Cerebellar nuclear complex (tissue), 1 donor: ENCODE measurements at places on chromosomes 6 and 20.

DNA sequence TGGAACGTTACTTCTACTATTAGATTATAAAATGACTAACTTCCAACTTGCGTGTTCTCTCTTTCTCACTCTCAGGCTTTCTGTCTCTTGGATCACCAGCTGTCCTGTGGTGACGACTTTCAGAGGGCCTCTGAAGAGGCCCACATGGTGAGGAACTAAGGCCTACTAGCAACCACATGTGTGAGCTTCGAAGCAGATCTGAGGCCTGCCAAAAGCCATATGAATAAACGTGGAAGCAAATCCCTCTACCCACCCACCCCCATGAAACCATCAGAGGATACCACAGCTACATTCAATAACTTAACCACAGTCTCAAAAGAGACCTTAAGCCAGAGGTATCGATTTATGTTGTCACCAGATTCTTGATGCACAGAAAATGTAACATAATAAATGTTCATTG is 13.5 kb upstream of the BMP5 start:
- DNase-seq: no peak

GRCh38 chr6:127732927-127733326 is 156.0 kb downstream of the C6orf58 start:
- DNase-seq: no peak

DNA sequence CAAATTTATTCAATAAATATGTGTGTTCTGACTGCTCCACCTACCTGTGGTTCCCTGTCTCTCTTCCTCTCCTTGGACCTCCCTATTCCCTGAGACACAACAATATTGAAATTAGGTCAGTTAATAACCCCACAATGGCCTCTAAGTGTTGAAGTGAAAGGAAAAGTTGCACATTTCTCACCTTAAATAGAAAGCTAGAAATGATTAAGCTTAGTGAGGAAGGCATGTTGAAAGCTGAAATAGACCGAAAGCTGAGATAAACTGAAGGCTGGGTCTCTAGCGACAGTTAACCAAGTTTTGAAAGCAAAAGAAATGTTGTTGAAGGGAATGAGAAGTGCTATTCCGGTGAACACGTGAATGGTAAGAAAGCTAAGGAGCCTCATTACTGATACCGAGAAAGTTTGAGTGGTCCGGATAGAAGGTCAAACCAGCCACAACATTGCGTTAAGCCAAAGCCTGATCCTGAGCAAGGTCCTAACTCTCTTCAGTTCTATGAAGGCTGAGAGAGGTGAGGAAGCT is 34.1 kb downstream of the UST start:
- no peak for DNase-seq

DNA sequence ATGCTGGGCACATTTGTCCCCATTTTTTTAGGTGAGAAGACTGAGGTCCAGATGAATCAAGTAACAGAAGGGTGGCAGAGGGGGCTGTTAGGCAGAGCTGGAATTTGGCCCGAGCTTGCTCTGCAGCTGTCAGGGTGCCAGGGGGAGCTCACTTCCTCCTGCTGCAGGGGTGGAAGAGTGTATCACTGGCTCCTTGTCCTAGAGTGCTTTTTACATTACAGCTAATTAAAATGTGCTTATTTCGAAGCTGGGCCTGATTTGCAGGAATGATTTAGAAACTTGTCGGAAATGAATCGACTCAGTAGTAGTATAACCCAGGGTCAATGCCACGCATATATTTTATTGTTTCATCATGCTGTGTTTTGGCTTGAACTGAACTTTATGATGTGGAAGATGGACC is 11.1 kb downstream of the TOX2 start:
- no peak for DNase-seq

DNA sequence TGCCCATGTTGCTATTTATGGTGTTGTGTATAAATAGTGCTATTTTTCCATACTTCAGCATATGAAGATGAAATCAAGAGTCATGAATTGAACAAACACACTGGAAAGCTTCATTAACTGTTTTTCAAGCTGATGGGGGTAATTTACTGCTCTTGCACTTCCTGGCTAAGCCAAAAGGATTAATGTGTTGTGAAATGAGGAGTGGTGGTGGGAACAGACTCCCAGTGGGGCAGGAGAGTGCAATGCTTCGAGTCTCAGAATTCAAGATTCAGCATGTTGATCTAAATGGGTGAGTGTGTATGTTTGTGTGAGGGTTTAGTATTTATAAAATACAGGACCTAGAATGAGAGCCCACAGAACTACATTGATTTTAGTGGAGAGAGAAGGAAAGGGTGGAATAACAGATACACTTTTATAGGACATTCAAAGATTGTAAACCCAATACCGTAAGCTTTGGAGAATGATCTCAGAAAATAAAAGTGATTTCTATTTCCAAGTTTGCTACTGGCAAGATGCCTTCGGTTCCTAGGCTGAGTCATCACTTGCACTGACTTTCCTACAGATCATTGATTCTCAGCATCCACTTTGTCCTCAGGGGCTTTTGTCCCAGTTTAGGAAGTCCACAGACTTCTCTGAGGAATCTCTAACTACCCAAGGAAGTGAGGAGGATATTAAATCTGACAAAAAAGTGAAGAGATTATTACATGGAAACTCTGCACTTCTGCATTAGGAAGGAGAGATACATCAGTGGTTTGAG is 303.6 kb downstream of the TRDN start:
- DNase-seq: no peak

- no peak for DNase-seq
Measured at GRCh38 chr6:119196715-119197114, 118.3 kb upstream of the FAM184A start.

DNA sequence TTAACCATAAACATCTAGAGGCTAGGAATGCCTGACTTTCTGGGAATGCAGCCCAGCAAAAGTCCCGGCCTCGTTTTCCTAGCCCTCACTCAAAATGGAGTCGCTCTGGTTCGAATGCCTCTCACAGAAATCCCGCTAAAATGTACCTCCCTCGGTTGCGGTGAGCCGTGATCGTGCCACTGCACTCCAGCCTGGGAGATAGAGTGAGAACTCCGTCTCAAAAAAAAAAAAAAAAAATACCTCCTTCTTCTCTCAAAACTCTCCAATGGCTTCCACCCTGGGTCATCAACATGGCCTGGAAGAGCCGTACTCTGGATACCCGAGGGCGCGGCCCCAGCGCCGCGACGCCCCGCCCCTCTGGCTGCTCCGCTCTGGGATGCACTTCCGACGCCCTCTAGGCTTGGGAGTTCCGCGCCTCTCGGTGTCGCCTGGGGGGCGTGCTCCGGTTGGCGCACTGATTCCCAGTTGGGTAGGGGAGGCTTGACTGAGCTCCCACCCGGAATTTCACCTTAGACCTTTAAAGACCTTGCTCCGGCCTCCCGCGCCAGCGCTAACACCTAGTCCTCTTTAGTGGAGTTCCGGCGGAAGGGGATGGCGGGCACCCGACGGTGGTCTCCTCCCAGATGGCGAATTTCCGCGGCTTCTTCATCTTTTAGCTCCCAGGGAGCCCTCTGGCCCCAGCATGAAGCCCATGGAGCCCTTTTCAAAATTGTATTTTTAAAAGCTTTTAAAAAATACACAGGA is 12.3 kb downstream of the HMGN4 start:
- DNase-seq: no peak

DNA sequence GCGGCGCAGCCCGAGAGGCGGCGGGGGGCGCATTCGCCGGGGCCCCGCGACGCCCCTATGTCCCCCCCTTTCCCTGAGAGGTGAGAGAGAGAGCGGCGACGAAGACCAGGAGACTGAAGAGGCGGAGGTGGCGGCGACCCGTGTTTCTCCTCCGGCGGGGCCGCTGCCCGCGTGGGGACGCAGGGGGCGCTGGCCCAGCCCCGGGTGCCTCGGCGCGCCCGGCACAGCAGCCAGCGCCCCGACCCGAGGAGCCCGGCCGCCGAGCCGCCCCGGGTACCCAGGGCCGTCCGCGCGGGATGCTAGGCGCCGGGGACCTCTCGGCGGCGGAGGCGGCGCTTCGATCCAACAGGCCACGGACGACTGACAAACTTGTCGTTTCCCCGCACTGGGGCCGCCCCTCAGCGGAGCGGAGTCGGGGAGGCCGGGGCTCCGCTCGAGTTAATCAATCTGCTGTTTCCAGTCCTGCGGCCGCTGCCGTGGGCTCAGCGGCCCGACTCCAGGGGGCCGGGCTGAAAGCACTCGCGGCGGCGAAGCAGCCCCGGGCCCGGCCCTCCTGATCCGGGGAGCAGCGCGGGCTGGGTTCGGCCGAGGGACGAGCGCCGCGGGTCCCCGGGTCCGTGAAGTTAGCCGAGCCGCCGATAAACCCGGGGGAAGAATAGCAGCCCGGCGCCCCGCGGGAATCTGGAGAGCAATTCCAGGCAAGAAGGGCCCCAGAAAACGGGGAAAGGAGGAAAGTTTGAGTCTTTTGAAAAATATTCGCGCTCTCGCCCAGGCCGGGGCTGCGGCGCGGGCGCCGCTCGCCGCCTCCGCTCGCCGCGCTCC is 631 bp downstream of the MDGA1 start:
- DNase-seq: no peak

GRCh38 chr6:21856456-21856825 is 262.9 kb downstream of the SOX4 start:
- no peak for DNase-seq

DNA sequence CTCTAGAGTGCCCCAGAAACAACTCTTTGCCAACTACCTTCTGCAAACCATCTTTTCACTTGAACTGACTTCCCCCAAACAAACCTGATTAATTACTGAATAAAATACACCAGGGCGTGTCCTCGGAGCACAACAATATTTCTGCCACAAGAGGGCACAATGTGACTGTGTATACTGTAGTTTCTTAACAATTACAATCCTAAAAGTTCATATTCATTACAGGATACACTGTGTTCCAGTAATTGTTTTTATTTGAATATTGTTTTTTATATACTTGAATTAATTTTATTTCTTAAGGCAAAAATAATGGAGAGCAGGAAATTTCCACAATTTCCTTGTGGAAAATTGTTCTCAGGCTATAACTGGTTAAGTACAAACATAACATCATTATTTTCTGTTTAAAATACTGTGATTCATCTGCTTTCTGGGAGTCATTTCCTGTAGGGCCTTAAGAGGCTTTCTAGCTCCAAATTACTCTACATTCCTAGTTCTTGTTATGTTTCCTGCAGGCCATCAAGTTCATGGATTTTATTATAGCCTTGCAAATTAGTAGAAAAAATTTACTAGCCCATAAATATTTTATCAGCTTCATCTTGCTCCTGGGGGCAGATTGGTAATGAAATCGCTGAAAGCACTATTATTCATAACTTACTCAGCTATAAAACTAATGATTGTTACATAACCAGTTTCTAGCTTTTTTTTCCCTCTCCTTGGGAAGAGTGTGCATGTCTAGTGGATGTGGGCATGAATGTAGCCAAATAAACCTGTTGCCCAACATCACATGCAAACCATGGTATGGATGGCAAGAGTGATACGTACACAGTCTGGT is 51.9 kb upstream of the SLC22A16 start:
- DNase-seq: no peak

- DNase-seq: no peak
Measured at GRCh38 chr6:87436435-87436834, 28.7 kb downstream of the CFAP206 start.

DNA sequence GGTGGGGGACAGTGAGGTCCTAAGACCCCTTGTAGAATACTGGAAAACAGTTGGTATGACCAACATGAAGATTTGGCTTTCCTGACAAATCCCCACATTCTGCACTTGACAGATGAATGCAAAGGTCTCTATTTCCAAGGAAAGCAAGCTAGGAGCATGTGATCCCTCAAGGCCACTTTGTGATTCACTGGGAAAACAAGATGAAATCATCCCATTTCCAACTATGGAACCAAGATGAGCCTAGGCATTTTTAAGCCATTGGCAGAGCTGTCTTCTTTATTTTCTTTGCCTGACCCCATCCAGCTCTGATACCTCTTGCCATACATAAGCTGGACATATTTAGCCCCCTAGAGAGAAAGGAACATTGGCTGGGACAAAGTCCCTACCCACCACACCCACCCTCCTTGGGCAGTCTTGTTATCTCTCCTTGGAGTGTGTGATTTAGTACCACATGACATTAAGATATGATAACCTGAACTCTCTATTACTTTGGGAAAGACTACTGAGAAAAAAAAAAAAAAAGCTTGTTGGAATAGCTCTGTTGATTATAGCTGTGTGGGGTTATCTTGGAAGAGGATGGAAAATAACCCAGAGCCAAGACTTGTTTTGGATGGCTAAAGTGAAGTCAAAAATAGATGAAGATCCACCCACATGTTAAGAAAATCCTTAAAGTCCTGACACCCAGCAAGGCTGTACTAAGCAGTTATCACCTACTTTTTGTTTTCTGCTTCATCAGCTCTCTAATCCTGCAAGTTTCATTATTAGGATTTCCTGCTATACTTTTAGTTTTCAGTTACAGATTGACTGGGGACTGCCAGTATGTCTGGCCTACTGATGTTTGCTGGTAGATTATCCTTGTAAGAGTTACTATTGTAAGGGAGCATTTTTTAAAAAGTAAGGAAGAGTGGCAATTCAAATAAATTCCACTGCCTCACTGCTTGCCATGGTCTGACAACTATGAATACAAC is 90.1 kb upstream of the PREP start:
- DNase-seq: no peak

GRCh38 chr6:88111991-88112390 is 54.2 kb downstream of the CNR1 start:
- DNase-seq: no peak

DNA sequence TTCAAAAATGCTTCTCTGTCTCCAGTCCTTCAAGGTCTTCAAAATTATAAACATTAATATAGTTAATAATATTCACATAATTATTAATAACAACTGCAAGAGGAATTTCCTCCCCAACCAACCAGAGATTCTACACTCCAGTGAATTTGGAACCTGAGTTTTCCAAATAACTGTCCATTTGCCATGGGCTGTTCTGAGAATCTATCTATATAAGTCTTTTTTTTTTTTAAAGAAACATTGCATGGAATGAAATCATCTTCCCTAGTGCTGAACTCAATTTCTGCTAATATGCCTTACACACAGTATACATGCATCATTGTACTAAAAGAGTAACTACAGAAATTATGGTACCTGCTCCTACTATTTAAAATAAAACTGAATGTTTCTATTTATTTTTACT is 113.9 kb downstream of the SLC22A3 start:
- DNase-seq: no peak

GRCh38 chr20:1171461-1172093 is 13.2 kb downstream of the TMEM74B start:
- DNase-seq: no peak

- no peak for DNase-seq
Measured at GRCh38 chr6:56388415-56388755, 141.0 kb upstream of the COL21A1 start.
